ENCODE measurements at places on chromosomes 11 and 22.

DNA sequence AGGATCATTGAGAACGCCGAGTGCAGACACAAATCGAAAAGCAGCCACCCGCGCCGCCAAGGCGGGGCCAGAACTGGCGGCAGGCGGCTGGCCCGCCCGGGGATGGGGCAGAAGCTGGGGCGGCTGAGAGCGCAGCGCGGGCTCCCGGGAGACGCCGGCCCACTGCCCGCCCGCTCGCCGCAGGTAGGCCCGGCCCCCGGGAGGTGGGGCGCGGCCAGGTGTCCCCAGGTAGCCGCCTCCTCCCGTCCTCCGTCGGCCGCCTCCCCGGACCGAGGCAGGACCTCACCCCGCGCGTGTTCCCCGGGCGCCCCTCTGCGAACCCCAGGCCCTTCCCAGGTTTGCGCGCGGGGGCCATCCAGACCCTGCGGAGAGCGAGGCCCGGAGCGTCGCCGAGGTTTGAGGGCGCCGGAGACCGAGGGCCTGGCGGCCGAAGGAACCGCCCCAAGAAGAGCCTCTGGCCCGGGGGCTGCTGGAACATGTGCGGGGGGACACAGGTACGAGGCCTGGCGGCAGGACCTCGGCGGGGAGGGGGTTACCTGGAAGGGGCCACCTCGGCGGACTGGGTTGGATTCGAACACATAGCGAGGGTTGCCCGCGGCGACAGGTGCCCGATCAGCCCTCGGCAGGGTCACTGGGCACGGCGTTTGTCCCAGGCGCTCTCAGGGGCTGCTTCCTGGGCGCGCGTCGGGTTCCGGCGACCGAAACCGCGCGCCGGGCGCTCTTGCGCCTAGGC, at the start of gene PRRG4:
Gene PRRG4 (plus strand): TSS at position 248 of the 733 bp plus-strand sequence. CDS start 603 bp downstream, outside the sequence.
- DNase-seq = peak; percentile 27

DNA sequence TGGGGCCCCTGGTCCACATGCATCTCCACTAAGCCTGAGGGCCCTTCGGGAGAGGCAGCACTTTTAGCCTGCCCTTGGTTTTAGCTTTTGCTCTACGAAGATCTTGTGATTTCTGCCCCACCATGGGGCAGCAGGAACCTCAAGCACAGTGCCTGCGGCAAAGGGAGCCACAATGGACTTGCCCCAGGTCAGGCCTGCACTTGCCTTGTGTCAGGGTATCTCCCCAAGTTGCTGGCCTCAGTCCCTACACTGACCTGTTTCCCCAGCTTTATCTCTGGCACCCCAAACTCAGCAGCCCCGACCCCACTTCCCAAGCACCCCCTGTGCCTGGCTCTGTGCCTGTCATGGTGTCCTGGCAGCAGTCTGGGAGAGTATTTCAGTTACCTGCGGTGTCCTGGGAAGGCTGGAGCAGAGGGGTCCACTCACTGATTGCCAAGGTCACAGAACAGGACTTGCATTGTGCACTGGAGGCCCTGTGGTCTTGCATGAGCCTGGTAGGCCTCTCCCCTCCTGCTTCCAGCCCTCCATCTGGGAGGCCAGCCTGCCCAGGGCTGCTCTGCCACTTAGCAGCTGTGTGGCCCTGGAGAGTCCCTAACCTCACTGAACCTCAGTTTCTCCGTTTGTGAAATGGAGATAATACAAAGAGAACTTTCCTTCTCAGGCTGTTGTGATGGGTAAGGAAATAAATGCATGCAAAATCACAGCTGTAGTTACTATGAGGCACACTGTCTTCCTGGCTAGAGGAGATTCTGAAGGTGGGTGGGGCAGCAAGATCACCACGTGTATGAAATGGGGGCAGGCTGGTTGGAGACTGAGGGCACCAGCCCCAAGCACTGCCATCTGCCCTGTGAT, 3.6 kb upstream of the AIFM3 start:
- no peak for DNase-seq

GRCh38 chr11:23314162-23314561, 453.9 kb upstream of the CCDC179 start:
- DNase-seq = no peak

- DNase-seq = no peak
Measured at GRCh38 chr11:28461338-28461737, 353.1 kb downstream of the METTL15 start.

DNA sequence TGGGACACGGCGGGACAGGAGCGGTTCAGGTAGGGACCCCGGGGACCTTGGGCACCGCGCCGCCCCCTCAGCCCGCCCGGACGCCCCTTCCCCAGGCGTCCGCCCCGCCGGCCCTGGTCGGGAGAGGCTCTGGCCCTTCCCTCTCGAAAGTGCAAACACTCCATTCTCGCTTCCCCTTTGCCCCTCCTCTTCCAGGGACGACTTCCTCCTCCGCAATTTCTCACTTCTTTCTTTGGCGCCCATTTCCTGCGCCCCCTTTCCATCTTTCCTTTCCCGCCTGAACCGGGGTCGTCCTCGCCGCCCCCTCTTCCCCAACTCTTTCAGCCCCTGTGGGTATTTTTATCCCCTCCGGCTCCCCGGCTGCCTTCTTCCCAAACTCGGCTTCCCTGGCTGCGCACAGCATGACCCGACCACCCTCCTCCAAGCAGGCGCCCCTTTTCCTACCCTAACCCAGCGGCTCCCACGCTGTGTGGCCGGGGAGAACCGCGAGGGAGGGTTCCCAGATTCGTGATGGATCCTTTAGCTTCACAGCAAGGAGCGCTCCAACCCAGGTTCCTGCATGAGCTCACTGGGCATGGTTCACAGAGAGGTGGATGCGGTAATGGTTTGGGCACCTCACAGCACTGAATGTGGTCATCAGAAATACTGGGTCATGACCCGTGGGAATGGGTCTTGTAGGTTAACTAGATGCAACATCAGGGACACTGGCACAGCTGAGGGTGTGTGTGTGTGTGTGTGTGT, 689 bp downstream of the RAB39A start:
- no peak for DNase-seq

GRCh38 chr11:88583251-88583650, 245.7 kb upstream of the CTSC start:
- DNase-seq = no peak
